ENCODE measurements at places on chromosomes 6 and 20.

GRCh38 chr20:54559890-54560289 lies 84.5 kb downstream of the DOK5 start:
- no peak for DNase-seq

GRCh38 chr20:51994751-51995417 lies 192.6 kb upstream of the SALL4 start:
- DNase-seq: no peak

- DNase-seq: no peak
Observed at GRCh38 chr20:16104783-16105182, 468.5 kb downstream of the KIF16B start.

DNA sequence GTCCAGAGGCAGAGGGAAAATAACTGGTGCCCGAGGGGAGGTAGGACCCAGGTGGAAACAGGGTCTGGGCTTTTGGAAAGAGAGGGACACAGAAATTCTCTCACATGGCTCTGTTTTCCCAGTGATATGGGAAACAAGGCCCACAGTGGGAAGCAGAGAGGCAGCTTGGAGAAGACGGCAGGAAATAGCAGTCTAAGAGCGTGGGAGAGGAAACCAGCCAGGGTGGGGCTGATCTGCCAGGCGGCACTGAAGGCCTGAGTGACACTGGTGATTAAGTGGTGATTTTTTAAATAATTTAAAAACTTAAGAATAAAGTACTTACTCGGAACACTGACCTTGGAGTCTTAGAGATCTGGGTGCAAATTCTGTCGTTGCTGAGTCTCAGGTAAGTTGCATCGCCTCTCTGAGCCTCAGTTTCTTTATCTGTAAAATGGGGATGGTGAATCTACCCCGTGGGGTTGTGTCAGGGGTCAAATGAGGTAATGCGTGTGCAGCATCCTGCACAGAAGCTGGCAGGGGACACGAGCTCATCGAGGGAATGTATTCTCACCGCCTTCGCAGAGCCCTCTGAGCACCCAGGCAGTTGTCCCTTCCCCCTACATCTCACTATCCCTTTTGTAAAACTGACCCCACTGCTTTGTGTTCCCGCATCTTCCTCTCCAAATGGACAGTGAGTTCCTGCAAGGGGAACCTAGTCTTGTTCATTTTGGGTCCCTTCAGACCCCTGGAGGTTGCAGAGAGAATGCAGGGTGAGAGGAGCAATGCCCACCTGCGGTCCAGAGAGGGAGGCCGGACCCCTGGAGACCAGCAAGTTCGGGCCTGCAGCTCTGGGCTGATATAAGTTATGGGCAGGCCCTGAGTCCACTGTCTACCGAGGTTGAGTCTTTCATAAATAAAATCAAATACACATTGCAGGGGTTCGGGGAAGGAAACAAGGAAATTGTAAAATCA lies 228.6 kb upstream of the PMEPA1 start:
- DNase-seq: no peak

DNA sequence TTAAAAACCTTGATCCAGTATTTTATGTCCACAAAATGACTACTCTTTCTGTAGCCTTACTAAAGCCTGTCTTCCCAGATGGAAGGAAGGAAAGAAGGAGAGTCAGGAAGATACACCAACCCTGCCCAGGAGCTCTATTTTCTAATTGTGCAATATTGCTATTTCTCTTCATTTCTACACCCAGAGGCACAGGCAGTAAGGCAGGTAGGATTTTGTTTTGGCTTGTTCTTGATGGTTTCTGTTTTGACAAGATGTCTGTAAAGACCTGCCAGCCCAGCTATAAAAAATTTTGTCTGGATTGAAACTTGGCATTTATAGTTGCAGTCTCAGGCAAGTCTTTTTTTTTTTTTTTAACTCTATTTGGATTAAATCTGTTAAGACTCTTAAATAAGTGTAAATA lies 587.5 kb upstream of the ARID1B start:
- DNase-seq: no peak

DNA sequence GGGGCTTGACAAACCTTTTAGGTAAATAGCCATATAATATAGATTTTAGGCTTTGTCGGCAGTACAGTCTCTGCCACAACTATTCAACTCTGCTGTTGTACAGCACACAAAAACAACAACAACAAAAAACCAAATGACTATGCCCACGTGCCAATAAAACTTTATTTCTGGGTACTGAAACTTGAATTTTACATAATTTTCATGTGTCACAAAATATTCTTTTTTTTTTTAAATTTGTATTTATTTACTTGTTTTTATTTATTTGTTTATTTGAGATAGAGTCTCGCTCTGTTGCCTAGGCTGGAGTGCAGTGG lies 34.8 kb upstream of the B4GALT5 start:
- DNase-seq: no peak

DNA sequence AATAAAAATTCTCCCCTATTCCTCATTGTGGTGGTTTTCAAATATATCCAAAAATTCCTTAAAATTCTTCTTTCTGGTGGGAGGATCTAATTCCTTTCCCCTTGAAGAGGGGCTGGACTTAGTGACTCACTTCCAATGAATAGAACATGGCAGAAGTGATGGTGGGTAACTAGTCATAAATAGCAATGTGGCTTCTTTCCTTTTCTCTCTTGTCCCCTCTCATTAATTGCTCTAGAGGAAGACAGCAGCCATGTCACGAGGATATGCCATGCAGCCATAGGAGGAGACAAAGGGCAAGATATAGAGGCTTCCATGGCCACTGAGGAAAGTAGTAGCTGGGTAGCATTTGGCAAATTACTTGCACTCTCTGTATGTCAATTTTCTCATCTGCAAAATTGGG lies 5.9 kb downstream of the VNN2 start:
- no peak for DNase-seq

GRCh38 chr6:42279966-42280629 lies 62.4 kb upstream of the MRPS10 start:
- DNase-seq: no peak
